ENCODE measurements at places on chromosomes 16 and 17.

- DNase-seq, result peak; percentile 40
Measured at GRCh38 chr17:59790910-59791309, 83.5 kb downstream of the VMP1 start.

DNA sequence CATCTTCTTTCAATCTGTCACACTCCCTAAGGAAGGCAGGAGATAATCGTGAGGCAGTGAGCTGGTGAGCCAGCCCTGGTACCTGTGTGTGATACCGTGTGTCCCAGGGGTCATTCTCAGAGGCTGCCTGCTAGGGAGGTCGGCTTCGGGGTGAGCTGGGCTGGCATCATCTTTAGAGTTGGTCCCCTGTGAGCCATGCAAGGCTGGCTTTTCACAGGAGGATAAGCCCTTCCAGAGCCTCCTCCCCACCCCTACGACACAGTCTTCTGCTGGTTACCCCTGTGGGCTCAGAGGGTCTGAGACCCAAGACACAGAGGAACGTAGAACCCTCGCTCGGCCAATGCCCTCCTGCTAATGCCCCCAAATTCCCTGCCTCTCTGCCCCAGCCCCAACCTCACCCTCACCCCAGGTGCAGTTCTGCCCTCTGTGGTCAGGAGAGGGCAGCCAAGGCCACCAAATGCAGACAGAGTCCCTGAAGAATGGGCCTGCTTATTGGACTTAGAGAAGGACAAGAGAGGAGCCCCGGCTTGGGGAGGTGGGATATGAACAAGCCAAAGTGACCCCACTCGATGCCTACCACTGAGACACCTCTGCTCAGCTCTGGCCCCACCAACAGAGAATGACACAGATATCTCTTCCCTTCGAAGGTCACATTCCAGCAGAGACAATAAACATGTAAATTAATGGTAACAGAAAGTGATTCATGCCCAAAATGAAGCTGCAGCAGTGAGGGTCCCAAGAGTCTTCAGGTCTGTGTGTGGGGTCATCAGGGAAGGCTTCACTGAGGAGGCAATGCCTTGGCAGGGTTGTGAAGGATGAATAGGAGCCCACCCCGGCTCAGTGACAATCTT lies 80.8 kb upstream of the CCL1 start:
- peak; percentile 13 for DNase-seq

- peak; percentile 75 for DNase-seq
Measured at GRCh38 chr17:19753051-19753509, 5.0 kb upstream of the ALDH3A1 start.

GRCh38 chr16:65884018-65884417 lies 482.5 kb upstream of the CDH5 start:
- DNase-seq, result no peak

DNA sequence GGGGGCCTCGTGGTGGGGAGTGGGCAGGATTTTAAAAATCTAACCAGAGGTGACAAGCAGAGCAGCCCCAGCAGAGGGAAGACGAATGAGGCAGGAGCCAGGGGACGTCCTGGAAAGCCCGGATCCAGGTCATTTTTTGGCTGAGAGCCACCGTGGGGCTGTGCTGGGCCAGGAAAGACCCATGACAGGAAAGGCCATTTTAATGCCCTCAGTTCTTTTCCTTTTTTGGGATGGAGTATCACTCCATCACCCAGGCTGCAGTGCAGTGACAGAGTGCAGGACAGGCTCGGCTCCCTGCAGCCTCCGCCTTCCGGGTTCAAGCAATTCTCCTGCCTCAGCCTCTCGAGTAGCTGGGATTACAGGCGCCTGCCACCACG lies 30.5 kb upstream of the JPH3 start:
- no peak for DNase-seq

DNA sequence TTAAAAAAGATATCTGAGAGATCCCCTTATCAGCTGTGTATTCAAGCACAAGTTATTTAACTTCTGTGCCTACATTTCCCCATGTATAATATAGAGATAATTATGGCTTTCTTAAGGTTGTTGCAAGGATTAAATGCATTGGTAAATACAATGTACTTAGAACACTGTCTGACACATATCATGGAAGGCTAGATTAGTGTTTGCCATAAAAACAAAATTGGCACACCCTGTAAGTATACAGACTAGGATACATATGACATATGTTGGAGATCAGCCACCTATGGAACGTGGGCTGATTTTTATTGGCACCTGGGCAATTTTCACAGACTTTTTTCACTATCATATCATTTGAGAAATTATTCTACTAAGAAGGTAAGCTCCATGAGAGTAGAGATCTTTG lies 2.2 kb downstream of the PMFBP1 start:
- DNase-seq, result no peak

DNA sequence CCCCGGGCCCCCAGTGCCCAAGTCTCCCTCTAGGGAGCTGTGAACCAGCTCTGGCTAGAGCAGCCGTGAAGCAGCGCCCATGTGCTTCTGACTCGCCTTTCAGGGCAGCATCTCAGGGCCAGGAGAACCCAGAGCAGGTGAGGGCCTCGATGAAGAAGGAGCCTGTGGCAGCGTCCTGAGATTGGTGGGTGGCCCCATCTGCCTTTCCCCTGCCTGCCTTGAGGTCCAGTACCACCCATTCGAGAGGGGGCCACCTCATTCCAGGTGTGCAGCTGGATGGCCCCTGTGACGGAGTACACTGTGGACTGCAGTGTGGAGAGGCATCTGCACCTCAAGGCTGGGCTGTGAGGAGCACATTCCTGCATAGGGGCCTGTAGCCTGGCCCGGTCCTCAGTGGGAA lies 167.3 kb upstream of the ZNF267 start:
- no peak for DNase-seq

DNA sequence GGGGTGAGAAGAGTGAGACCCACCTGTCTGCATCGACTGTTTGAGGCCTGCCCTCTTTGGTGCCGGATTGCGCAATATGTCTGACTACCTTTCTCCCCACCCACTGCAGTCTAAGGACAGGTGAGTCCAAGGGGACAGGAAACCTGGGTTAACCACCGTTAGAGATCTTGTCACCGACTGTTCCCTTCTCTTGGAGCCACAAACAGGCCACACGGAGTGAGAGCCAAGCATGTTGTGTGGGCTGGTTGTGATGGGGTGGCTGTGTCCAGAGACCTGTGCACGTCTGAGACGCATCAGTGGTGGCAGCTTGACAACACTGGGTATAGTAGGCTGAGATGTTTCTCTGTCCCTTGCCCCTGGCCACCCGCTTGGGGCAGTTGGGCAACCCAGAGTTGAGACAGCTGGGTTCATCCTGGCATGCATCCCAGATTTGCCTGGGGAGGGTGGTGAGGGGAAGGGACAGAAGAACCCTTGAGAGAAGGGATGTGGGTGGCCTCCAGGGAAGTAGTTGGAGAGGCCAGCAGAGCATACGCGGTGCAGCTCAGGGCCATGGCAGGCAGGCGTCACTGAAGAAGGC lies 21.4 kb downstream of the MPRIP start:
- peak; percentile 59 for DNase-seq

GRCh38 chr17:67050471-67051154 lies 6.3 kb downstream of the CACNG1 start:
- DNase-seq, result peak; percentile 18

DNA sequence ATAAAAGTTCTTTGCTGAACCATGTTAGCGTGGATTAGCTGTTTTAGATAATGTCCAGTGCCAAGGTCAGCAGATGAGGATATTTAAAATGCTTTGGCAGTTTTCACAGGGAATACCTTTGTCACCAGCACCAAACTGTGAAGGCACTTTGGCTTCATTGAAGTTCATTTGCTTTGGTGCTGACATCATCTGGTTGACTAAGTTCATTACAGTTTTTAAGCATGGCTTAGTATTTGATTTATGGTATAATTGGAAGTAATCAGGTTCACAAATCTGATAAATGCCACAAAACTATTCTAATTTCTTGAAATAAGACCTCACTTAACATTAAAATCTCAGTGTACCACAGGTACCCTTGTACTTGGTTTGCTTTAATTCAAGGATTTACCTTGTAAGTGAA lies 4.3 kb downstream of the GID4 start:
- DNase-seq, result no peak

DNA sequence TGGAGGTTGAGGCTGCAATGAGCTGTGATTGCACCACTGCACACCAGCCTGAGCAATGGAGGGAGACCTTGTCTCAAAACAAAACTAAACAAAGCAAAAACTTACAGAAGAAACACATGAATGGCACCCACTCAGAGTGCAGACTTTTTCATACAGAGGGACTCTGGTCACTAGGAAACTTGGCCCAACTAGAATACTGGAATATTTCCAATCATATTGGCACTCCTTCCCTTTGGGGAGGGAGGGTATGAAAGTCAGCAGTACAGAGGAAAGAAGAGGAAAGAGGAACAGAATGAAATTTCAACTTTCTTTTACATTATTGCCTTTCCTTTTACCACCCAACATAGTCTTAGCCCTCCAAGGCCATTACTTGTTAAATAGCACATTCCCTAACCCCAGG lies 28.2 kb downstream of the CMTR2 start:
- peak; percentile 13 for DNase-seq

GRCh38 chr16:84438971-84439696 lies 65.3 kb downstream of the MEAK7 start:
- no peak for DNase-seq

- peak; percentile 60 for DNase-seq
Measured at GRCh38 chr16:66578651-66579531, at the start of gene CMTM2. Gene CMTM2, plus strand, starts transcription at chr16:66579463. Its CDS starts 145 bp downstream, at chr16:66579608.

- no peak for DNase-seq
Measured at GRCh38 chr16:23987443-23987842, 151.7 kb downstream of the PRKCB start.

DNA sequence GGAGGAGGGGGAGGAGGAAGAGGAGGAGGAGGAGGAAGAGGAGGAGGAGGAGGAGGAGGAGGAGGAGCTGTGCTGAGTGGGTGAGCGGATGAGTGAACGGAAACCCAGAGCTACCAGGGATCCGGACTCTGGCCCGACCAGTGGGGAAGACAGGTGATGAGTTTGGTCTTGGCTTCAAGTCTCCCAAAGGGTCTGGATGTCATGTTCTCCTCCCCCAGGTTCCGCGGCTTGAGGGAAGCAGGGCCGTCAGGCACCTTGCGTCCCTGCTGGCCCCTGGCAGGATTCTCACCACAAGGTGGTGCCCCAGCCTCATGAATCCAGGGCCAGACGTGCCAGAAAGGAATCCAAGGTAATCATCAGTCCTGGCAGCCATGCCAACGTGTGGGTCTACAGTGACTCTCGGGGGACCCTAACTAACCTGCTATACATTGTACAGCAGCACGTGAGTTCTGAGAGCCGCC lies 13.5 kb upstream of the ABAT start:
- peak; percentile 69 for DNase-seq

DNA sequence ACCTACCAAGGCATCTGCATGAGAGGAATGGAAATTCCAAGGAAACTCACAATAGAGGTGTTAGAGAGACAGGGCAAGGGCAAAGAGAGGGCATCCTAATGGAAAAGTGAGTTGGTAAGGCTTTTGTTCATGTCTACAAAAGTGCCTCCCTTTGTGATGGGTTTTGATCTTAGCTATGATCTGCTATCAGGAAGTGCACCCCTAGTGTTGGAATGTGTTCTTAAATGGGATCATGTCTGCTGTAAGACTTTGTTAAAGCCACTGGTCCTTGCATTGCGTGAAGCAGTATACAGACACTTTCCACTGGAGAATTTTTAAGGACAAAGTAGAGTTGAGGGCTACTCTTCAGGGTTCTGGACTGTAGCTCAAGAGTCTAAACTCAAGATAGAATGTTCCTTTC lies 92.0 kb downstream of the MAP2K6 start:
- DNase-seq, result no peak

GRCh38 chr16:61382435-61382834 lies 653.8 kb downstream of the CDH8 start:
- DNase-seq, result peak; percentile 19

DNA sequence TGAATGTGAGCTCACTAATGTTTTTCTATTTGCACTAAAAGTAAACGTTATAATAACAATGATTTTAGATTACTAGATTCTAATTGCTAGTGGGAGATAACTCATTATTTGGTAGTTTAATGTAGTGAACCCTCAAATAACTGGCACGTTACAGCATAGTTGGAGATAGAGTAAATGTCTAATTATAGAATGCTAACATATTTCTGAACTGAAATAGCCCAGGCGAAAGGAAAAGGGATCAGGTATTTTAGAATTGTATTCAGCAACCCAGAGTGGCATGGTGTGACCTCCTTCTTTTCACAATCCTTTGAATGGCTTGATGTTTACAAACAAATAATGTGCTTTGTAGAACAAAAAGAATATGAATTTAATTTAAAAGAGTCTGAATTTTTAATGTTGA lies 1221.2 kb downstream of the CDH8 start:
- DNase-seq, result no peak

- no peak for DNase-seq
Measured at GRCh38 chr16:76984196-76984595, 206.8 kb upstream of the MON1B start.

- no peak for DNase-seq
Measured at GRCh38 chr17:42660692-42661345, 1.7 kb downstream of the TUBG2 start.

DNA sequence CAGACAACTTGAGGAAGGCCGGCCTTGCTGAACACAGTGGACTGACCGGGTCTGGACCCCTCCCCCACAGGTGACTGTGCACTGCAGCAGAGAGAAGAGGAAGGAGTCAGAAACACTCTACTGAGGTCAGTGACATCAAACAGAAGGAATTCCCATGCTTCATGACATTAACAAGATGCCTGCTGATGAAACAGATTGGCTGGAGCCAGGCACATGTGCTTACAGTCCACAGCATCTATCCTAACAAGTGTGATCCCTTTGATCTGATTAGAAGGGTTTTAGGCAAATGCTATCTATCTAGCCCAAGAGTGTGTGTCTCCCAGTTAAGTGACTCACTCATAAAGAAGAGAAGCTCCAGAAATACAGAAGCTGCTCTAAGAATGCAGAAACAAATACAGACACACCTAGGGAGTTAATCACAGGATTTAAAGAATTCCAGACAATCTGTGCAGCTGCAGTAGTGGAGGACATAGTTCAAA lies 90.2 kb downstream of the SYCE1L start:
- no peak for DNase-seq

DNA sequence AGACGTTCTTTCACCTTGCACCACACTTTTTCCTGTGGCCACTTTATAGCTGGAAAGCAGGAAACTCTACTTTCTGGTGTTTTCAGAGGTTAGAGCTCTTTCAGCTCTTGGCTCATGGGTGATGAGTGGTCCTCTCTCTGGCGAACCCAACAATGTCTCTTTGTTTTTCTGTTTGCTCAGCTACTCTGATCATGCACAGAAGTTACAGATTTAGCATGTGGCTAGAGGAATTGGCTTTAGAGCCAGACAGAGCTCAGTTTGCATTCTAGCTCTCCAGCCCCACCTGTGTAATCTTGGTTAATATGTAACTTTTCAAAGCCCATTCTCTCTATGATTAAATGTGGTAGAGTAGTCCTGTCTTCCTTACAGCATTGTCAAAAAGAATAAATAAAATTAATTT lies 225.2 kb downstream of the HAPSTR1 start:
- no peak for DNase-seq
